ENCODE measurements at places on chromosomes 7 and 10.

- DNase-seq: no peak
Observed at GRCh38 chr7:38199782-38200181, 21.7 kb downstream of the STARD3NL start.

- no peak for DNase-seq
Observed at GRCh38 chr10:45220931-45221330, 94.5 kb downstream of the OR13A1 start.

DNA sequence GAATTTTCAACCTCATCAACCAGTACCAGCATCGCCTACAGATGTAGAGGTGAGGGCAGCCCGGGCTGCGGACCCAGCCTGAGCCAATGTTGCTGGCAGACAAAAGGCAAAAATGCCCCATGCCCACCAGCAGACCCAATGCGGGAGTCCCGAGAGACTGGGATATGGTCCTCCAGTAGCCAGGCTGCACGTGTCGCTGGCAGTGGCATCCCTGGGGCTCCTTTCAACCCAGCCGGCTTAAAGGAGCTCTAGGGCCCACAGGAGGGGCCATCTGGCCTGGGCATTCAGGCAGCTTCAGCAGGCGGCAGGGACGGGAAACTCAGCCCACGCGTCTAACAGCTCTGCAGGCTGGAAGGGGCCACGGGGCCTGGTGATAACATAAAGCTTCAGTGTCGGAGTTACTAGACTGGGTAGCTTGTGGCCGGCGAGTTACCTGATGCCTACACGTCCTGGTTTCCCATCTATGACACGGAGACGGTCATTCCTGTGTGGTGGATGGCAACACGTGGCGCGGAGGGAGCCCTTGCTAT is 70.7 kb downstream of the PROSER2 start:
- DNase-seq: no peak

- DNase-seq: no peak
Observed at GRCh38 chr7:31251441-31251840, 89.1 kb downstream of the NEUROD6 start.

GRCh38 chr7:42976371-42976770 is 44.2 kb downstream of the MRPL32 start:
- DNase-seq: no peak

- no peak for DNase-seq
Observed at GRCh38 chr7:31100445-31100844, 48.3 kb downstream of the ADCYAP1R1 start.

- DNase-seq: no peak
Observed at GRCh38 chr10:44413416-44413815, 28.5 kb upstream of the CXCL12 start.

GRCh38 chr7:2959103-2959680 is 84.5 kb downstream of the CARD11 start:
- DNase-seq: no peak

- DNase-seq: peak; percentile 66
Observed at GRCh38 chr10:70549962-70550458, 52.5 kb downstream of the PRF1 start.

DNA sequence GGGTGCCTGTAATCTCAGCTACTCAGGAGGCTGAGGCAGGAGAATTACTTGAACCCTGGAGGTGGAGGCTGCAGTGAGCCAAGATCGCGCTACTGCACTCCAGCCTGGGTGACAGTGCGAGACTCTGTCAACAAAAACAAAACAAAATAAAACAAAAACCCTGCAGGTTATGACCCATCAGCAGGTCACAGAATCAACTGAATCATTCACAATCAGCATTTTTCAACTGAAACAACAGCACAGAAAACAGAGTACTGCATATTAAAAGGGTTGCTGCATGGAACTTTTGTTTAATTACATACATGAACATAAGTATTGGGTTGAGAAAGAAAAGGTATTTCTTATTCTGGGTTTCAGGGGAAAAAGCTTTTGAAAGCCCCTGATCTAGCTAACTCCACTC is 77.6 kb downstream of the KCNMA1 start:
- DNase-seq: no peak

- DNase-seq: no peak
Observed at GRCh38 chr7:103805346-103805745, 184.1 kb downstream of the RELN start.

- no peak for DNase-seq
Observed at GRCh38 chr10:35352512-35352911, 16.2 kb downstream of the CCNY start.

GRCh38 chr10:48981310-48981907 is 41.8 kb upstream of the LRRC18 start:
- peak; percentile 61 for DNase-seq

DNA sequence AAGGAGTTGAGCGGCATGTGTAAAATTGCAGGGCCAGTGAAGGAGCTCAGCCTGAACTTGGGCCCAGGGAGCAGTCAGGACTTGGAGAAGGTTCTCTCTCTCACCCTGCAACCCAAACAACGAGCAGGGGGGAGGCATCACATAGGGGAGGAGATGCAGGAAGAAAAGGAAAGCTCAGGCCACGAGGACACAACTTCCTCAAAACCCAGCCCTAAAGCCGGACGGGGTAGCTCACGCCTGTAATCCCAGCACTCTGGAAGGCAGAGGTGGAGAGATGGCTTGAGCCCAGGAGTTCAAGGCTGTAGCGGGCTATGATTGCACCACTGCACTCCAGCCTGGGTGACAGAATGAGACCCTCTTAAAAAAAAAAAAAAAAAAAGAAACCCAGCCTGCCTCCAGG is 629.1 kb downstream of the PARD3 start:
- no peak for DNase-seq

- no peak for DNase-seq
Observed at GRCh38 chr7:104794154-104794553, 219.9 kb upstream of the KMT2E start.

GRCh38 chr10:80411681-80412220 is 3.4 kb downstream of the PRXL2A start:
- no peak for DNase-seq

GRCh38 chr7:54678763-54679489 is 80.1 kb downstream of the SEC61G start:
- DNase-seq: no peak

DNA sequence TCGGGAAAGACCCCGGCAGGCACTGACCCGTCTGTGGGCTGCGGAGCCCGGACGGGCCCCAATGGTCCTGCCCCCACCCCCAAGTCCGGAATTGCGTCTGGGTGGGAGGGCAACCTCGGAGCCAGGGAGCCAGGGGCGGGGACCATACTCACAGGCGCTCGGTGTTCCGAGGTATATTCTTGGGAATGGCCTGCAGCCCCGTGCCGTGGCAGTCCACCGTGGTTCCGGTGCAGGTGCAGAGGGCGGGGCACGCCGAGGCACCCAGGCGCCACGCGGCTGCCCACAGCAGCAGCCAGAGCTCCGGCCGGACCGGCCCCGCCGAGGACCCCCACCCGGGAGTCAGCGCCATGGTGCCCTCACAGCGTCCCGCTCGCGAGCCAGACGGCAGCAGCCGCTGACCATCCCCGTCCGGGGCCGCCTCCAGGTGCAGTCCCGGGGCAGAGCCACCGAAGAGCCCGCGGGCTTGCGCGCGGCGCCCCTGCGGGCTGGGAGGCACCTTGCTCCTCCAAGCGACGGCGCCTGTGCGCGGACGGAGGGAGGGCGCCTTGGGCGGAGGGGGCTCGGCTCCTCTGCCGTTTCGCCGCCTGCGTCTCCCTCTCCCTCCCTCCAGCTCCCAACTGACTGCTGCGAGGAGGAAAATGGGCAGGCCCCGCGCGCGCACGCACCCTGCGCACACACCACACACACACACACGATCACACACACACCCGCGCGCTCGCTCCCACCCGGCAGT is at the start of gene SLIT1:
Gene SLIT1 (minus strand): TSS at position 634 of the 733 bp plus-strand sequence. CDS start 285 bp downstream, at position 349.
- peak; percentile 51 for DNase-seq

- no peak for DNase-seq
Observed at GRCh38 chr7:22611758-22612079, 111.7 kb upstream of the STEAP1B start.

GRCh38 chr10:36779238-36779846 is 346.1 kb upstream of the ANKRD30A start:
- DNase-seq: peak; percentile 44

- DNase-seq: no peak
Observed at GRCh38 chr7:86708031-86708680, 64.4 kb downstream of the GRM3 start.

GRCh38 chr10:130809761-130810515 is 501.6 kb downstream of the TCERG1L start:
- no peak for DNase-seq

DNA sequence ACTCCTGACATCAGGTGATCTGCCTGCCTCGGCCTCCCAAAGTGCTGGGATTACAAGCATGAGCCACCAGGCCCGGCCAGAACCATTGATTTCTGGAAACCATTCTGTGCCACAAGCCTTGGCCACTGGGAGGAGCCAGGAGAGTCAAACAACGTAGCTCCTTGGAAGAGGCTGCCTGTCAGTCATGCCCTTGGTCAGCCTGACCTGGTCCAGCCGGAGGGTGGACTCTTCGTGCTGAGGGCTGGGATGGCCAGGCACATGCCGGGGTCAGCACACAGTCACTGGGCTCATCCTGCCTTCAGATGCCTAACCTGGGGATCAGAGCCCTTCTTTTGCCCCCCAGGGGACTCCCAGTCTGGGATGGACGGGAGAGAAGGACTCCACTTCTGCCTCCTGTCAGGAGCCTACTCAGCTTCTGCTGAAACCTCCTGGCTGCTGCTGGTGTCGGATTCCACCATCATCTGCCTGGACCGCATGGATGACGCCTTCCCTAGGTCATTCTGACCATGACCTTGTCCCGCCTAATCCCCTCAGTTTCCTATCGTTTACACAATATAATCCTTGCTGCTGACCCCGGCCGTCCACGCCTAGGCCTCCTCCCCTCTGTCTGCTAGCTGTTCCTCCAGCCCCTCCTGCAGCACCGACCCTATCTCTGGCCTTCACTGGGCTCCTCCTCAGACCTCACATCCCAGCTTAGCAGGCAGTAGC is 30.4 kb downstream of the TMEM270 start:
- DNase-seq: no peak

DNA sequence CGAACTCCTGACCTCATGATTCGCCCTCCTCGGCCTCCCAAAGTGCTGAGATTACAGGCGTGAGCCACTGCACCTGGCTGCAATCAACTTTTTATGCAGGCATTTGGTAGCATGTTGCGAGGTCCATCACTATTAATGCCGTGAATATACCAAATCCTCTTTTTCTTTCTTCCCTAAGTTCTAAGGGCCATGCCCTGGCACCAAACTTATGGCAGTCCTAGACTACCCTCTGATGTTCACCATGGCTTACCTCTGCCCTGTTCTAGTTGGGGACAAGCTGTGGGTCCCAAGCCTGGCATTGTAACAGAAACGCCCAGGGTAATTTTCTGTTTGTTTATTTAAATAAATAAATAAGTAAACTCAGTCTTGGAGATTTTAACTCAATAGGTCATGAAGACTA is 13.3 kb downstream of the PRSS2 start:
- no peak for DNase-seq

DNA sequence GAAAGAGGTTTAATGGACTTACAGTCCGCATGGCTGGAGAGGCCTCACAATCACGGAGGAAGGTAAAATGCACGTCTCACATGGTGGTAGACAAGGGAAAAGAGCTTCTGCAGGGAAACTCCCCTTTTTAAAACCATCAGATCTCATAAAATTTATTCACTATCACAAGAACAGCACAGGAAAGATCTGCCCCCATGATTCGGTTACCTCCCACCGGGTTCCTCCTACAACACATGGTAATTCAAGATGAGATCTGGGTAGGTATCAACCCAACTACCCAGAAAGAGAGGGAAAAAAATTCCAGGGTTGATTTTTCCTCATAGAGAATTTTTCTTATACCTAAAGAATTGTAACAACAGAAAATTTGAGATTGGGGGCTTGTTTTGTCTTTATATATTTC is 13.9 kb downstream of the RAPGEF5 start:
- no peak for DNase-seq

DNA sequence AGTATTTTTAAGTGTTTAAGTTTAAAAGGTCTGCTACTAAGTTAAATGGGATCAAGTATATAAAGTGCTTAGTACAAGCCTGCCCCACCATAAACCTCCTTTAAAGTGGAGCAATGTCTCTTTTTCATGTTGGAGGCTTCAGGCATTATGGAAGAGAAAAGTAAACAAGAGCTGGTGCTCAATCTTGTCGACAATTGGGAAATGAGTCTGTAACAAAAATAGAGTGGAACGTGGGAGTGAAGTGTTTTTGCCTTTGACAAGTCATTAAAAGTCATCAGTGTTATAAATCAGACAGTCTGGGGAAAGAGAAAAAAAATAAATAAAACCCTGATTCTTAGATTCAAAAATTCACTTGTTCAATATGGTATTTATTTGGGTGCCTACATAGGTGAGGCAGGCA is 44.7 kb downstream of the DNAJC12 start:
- no peak for DNase-seq

GRCh38 chr7:117951691-117952280 is 78.5 kb upstream of the CTTNBP2 start:
- DNase-seq: no peak

- no peak for DNase-seq
Observed at GRCh38 chr7:112970771-112971170, 115.9 kb downstream of the GPR85 start.

- peak; percentile 30 for DNase-seq
Observed at GRCh38 chr7:108001764-108002725, 916 bp downstream of the LAMB1 start.

DNA sequence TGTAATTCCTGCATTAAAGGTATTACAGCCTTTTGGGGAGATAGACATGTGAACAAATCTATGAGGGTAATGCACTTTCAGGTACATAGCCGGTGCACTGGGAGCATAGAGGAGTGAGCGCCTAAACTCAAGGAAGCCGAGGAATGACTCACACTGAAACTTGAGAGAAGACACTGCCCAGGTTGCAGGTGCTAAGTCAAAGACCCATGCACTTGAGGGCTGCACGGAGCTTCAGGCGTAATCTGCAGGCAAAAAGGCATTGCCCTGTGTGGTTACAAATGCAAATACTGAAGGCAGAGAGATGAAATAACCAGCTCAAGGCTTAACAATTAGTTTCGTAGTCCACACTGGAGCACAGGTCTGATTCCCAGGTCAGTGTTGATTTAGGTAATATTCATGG is 51.0 kb upstream of the OSBPL3 start:
- no peak for DNase-seq

DNA sequence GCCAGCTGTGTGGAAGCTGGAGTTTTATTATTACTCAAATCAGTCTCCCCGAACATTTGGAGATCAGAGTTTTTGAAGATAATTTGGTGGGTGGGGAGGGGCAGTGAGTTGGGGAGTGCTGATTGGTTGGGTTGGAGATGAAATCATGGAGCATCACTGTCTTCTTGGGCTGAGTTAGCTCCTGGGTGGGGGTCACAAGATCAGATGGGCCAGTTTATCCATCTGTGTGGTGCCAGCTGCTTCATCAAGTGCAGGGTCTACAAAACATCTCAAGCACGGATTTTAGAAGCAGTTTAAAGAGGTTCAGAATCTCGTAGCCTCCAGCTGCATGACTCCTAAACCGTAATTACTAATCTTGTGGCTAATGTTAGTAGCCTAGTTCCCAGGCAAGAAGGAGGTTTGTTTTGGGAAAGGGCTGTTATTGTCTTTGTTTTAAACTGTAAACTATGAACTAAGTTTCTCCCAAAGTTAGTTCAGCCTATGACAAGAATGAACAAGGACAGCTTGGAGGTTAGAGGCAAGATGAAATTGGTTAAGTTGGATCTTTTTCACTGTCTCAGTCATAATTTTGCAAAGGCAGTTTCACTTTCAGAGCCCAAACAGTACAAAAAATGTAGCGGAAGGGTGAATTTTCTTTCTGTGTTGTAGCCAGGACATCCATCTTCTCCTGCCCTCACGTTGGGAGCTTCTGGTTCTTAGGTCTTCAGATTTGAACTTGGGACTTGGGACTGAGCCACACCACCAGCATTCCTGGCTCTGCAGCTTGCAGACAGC is 43.1 kb downstream of the KLF6 start:
- no peak for DNase-seq

All from HuH-7 (cell line).